ENCODE measurements at places on chromosomes 3 and 15. TPM values are rescaled to one million over a fixed set of nuclear protein-coding genes. Genes with fewer than 3 reads are reported as not detected.

RTP3 gene
- total RNA-seq: not detected

- no peak for DNase-seq
- H3K36me3 ChIP-seq: no peaks in the 10 kb centered on the region
- H3K27ac ChIP-seq: no peak overlapping the region
- H3K4me3 ChIP-seq: no peak overlapping the region
These were observed 27.0 kb upstream of the PEX5L start for GRCh38 chr3:180063783-180064182.

DNA sequence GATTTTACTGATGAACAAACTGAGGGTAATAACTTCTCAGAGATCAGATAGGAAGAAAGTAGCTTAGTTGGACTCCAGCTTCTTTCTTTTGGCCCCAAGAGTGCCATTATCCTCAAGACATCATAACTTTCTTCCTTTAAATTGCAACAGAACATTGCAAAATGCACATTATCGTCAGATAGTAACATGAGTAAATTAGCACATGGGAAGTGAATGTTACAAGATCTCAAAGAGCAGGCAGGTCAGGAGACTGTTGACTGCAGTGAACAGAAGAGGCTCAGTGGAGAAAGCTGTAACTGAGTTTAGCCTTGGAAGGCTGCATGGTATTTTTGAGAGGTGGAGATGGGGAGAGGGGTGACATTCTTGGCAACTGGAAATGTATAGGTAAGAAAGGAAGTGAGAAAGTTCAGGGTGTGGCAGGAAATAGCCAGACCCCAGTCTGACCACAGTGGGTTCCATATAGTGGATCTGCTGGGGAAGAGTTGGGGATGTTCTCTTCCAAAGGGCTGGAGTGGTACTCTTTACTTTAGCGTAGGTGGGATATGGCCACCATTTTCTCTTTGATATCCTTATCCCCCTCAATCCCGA is 307.7 kb downstream of the RPLP1 start:
- H3K36me3 ChIP-seq: no peaks in the 10 kb centered on the region
- no peak overlapping the region for H3K4me3 ChIP-seq
- no peak for DNase-seq
- no peaks in the 10 kb centered on the region for H3K27me3 ChIP-seq
- peaks cover 36% of the 10 kb centered on the region for H3K4me1 ChIP-seq
- H3K27ac ChIP-seq: peak overlapping the region; percentile 67

NANOGP8 gene
- not detected for total RNA-seq

GRCh38 chr3:8298021-8298954 is 203.3 kb upstream of the LMCD1 start:
- H3K4me3 ChIP-seq: no peak overlapping the region
- DNase-seq: no peak
- H3K4me1 ChIP-seq: no peaks in the 10 kb centered on the region
- H3K27me3 ChIP-seq: no peaks in the 10 kb centered on the region
- no peaks in the 10 kb centered on the region for H3K36me3 ChIP-seq
